ENCODE measurements at places on chromosomes 5 and 9. TPM values are rescaled to one million over a fixed set of nuclear protein-coding genes. Genes with fewer than 3 reads are reported as not detected.
A peak's percentile ranks its signal among the peaks of the same experiment; 100 is the strongest.

GRCh38 chr5:149404746-149405549 lies 25.9 kb upstream of the IL17B start:
- no peak for DNase-seq

DNA sequence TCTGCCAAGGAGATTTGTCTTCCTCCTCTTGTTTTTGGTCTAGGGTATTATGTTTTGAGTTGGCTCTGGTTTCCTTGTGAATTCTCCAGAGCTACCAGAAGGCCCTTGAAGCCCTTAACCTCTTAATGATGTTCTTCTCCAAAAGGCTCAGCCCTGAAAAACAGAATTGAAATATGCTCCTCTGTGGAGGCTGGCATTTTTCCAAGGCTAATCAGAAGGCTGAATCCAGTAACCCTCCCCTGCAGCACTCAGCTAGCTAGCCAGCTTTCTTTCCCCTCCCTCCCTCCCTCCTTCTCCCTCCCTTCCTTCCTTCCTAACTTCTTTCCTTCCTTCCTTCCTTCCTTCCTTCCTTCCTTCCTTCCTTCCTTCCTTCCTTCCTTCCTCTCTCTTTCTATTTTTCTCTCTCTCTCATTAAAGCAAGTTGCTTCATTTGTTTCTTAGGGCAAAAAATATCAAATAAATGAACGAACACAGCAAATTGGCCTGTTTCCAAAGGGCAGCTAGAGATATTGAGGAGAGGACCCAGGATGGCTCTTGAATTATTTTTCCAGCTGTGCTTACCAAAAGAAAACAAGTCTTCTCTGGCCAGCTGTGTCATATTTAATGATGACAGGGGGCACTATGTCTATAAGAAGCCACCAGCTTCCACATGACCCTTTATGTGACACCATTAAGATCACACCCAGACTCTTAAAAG lies 38.7 kb downstream of the JAKMIP2 start:
- no peak for DNase-seq

DNA sequence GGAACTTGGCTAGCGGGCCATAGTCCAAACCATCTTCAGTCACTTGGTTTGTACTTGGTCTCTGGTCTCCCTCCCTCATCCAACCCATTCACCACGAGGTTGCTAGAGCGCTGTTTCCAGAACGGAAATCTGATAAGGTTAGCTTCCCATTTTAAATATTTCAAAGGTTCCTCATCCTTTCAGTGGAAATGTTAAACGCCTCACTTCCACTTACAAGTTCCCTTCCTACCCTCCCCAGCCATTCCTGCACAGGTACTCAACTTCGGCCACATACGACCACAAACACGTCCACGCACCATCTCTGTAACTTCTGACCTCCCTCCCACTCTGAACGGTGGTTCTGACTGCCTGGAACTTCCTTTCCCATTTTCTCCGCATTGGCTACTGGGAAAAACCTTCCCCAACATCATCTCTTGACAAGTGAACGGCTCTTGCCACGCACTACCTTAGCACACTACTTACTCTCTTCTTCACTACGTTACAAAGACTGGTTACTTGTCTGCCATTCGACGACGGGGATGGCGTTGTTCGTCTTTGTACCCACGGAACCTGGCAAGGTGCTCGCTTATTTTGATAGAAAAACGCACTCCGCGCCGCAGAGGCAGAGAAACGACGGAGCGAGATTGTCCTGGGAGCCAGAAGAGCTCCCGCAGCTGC lies 629 bp downstream of the CCNH start:
- DNase-seq = peak; percentile 7

ZNF474 gene
- total RNA-seq = not detected

GRCh38 chr9:108163321-108164005 lies 673.9 kb upstream of the KLF4 start:
- DNase-seq = no peak

DNA sequence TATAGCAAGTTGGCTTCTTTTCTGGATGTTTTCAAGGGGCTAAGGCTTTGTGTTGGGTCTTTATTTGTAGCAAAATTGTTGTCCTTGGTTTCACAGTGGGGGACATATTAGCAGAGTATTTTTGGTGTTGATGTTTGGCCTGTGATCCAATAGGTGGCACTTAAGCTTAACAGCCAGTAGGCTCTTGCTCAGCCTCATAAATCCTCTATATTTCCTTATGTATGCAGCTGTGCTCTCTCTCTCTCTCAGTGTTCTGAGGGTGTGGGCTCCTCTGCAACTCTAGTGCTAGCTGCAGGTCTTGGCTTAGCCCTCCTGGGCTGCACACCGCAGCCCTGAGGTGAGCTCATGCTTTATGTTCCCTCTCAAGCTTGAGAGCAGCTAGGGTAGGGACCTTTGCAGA lies 195.0 kb upstream of the GHR start:
- DNase-seq = no peak

- DNase-seq = no peak
Measured at GRCh38 chr9:17088566-17088965, 46.3 kb upstream of the CNTLN start.

GRCh38 chr5:4129523-4129922 lies 533.9 kb downstream of the IRX1 start:
- DNase-seq = no peak

DNA sequence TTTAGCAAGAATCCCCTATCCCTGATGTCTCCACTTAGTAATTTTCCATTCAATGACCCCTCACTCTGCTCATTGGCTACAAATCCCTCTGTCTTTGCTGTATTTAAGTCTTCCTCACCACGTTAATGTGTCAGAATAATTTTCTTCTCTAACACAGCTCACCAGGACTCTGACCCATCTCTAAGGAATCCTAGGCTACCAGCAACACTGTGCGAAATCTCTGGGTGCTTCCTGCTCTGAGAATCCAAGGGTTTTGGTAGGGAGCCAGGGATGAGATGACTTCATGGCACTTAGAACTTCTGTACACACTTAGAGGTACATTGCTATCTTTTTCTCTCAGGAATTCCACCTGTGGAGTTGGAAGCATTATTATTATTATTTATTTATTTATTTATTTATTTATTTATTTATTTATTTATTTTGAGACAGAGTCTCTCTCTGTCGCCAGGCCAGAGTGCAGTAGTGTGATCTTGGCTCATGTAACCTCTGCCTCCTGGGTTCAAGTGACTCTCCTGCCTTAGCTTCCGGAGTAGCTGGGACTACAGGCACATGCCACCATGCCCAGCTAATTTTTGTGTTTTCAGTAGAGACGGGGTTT lies 53.5 kb downstream of the FOXI1 start:
- no peak for DNase-seq

DEPDC1B gene
- 25.5 TPM for total RNA-seq

OTP gene
- total RNA-seq = not detected

DNA sequence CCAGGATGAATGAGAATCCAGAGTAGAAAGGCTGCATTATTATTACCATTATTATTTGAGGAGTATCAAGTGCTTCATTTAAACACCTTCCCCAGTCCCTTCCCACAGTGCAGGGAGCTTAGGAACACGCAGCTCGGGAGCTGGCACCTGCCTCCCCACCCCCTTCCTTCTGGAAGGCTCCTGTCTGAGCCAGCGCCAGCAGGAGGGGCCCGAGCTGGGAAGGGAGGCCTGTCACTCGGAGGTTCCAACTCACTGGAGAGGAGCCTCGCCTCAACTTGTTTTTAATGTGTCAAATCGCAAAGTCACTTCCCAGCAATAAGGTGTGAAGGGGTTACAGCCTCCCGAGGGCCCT lies 156.4 kb upstream of the IRX4 start:
- no peak for DNase-seq

- DNase-seq = no peak
Measured at GRCh38 chr9:137175345-137175961, 3.6 kb upstream of the TMEM210 start.

SLIT3 gene
- 0.20 TPM for total RNA-seq

DNA sequence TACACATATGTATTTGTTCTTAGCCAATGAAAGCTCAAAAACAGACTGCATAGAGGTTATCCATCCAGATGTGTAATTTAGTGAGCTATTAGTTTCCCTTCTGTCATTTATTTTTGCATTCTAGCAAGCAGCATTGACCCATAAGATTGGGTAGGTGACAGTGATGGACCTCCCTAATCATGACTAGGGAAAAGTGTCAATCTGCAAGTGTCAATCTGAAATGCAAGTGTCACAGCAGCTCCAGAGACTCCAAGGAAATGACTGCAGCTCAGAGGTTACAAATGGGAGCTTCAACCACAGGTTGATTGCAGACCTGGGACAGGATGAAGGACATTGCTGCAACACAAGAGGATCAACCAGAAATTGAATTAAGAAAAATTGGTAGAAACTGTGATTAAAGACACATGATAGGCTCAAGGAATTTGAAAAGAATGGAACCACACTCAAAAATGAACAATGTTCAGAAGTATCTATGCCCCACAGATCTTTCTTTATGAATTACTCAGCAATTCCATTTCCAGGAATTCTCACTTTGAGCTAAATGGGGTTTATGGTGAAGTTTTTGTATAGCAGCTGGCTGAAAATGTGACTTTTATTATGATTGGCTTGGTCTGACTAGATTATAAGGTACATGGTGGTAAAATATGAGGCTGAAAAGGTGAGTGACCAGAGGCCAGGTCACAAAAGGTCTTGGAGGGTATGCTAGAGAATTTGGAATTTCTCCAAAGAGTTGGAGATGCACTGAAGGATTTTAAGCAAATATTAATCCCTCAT lies 59.6 kb upstream of the HTR4 start:
- no peak for DNase-seq

DNA sequence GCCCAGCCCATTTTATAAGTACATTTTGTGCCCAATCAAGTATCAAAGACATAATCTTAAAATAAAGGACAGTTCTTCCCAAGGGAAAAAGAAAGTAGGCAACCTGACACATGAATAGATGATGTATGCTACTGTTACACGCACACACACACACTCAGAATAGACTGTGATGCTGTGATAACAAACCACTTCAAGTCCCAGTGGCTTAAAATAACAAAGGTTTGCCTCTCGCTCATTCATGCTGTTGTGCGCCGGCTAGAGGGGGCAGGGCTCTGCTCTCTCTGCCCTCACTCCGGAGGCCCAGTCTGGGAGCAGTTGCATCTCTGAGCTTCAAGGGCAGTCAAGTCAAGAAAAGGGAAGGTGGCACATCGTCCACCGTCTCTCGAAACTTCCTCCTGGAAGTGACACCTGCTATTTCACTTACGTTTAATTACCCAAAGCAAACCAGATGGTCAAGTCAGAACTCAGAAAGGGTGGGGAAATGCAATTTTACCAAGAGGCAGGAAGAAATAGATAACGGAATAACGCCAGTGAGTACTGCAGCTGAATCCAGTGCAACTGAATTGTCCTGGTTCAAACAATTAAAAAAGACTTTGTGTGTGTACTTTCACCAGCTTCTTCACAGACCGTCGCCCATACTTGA lies 43.3 kb downstream of the ANKRD33B start:
- DNase-seq = no peak

BNC2 gene
- total RNA-seq = not detected

DNA sequence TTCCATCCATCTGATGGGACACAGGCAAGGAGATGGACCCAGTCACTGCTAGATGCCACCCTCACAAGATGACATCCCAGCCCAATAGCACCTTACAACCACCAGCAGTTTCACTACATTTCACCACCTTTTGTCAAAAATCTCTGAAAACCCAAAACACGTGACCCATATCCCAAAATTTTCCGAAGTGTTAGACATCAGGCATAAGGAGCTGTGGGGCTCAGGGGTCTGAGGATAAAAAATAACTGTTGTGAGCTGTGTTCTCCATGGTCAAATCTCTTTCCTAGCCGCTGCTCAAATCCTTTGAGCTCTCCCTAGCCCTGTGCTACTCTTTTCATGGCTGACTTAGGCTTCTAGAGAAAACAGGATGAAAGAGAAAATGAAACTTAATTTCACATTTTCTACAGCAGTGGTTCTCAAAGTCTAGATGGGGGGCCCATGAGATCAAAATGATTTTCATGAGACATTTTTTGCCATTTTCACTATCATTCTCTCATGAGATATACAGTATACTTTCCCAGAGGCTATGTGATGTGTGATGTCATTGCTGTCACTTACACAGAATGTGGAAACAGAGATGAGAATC lies 40.7 kb downstream of the TIMD4 start:
- peak; percentile 5 for DNase-seq

DNA sequence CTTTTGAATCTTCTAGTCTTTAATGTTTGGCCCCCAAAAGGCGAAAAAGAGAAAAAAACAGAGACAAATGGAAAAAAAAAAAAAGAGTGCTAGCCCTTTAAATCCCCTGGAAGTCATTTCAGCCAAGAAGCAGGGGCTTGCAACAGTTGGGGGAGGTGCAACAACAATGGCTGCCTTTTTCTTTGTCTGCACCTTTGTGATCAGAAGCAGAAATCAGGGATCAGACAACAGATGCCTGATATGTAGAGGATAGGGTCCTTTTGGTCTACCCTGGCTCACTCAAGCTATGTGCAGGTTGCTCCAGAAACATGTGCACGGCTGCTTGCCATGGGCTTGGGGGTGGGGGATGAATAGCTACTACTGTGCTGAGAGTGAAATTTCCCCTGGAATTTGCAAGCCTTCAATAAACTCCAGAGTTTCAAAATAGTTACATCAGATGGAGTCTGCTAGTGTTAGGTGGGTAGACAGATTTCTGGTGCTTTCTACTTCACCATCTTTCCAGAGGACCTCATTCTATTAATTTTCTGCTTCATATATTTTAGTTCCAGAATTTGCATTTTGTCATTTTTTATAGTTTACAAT lies 150.9 kb downstream of the FGF18 start:
- no peak for DNase-seq

DNA sequence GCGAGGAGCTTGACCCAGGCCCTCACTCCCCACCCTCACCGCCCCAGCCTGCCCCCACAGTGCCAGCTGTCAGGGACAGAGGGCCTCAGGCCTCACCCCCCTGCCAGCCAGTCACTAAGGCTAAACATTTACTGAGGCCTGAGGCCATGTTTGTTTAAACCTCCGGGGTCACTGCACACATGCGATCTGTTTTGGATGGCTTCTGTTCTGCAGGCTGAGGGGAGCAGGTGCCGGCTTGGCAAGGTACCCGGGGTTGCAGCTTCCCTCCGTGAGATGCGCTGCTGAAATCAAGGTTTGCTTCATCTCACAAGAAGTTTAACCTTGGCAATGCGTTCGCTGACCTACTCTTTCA lies 103.3 kb upstream of the BOD1 start:
- no peak for DNase-seq

IFNB1 gene
- 1.2 TPM for total RNA-seq

- DNase-seq = no peak
Measured at GRCh38 chr5:139388198-139388821, 1.4 kb downstream of the MZB1 start.

GRCh38 chr5:64685866-64686265 lies 4.4 kb upstream of the SHISAL2B start:
- no peak for DNase-seq

DNA sequence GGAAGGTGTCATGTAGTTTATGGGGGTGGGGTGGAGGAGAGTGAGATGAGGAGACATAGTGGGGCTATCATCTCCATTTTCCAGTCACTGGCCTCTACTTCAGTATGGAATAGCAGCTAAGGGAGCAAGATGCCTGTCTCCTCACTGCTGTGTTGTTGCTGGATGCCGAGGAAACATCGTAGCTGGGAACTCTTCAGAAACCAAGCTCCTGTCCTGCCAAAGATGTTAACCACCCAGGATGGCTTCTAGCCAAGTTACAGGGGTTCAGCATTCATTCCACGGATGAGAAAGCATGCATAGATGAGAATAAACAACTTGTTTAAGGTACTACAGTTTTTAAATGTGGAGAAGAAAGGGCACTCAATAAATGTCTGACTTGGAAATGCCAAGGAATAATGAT lies 226.5 kb downstream of the ASTN2 start:
- DNase-seq = no peak

Data from activated naive CD8-positive, alpha-beta T cell treated with anti-CD3 and anti-CD28 coated beads for 36 hours (primary cell).